ENCODE measurements at places on chromosomes 1 and 21.

DNA sequence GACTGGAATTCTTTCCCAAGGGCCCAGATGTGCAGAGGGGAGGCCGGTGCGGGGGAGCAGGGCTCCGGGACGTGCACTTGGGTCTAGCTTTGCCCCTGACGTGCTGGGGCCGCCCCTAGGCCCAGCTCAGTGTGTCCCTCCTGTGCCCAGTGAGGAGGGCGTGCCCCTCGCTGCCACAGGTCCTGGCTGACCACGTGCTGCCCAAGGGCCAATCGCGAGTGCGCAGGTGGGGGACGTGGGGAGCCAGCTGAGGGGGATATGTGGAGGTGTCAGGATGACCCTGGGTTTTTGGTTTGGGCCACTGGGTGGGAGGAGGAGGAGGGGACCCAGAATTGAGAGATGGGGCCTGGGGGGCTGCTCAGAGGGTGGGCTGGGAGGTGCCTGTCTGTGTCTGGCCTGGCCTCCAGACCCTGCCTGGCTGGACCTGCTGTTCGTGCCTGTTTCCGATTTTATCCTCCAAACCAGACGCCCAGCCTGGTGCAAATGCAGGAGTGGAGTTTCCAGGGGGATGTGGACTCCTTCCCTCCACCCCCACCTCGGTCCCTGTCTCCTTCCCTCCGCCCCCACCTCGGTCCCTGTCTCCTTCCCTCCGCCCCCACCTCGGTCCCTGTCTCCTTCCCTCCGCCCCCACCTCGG, 6.1 kb upstream of the RNF223 start:
- DNase-seq, result peak; percentile 52

GRCh38 chr1:47637111-47637685, 199.4 kb downstream of the FOXD2 start:
- no peak for DNase-seq

DNA sequence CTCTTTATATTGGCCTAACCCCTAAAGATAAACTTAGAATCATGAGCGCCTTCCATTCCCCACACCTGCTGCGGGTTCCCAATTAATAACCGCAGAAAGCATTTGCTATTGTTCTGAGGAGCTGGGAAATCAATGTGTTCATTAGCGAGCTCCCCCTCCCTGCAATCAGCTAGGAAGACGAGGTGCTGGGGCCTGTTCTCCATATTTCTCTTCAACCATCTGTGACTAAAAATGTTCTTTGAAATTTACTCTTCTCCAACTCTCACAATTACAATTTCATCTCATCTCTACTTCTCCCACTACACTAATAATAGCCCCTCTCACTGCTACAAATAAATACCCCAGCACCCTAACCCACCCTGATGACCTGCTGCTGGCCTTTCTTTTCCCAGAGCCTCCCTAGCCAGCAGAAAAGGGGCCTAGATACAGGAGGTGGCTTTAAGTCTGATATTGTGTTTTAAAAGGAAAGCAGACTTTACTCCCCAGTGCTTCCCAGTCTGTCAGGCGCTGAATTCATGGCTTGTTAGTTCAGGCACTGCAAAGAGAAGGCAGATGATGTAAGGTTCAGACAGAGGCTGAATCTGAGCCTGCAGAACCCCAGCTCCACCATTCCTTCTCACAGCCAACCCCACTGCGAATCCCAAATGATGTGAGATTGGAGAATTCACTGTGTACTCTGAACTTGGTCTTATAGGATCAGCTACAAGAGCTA, 477.5 kb upstream of the DAB1 start:
- DNase-seq, result no peak

DNA sequence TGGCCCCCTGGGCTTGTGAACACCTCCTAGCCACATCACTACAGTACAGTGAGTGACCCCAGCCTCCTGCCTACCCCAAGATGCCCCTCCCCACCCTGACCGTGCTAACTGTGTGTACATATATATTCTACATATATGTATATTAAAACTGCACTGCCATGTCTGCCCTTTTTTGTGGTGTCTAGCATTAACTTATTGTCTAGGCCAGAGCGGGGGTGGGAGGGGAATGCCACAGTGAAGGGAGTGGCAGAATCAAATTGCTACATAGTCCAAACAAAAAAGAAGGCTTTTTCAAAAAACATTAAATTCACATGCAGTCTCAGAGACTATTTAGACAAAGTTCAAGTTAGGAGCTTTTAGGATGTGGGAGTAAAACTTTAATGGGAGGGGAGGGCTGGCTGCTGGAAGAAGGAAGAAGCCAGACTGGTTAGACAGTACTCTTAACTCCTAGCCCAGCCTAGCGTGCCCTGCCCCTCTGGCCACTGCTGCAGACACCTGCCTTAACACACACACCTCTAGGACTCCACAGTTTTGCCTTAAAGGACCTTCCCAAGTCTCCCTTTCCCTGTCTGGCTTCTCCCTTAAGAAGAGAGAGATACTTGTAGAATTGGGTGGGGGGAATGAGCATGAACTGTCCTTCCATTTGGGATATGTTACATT, 9.4 kb downstream of the PEA15 start:
- DNase-seq, result no peak

- peak; percentile 80 for DNase-seq
Measured at GRCh38 chr1:26168410-26169197, at the start of gene C1orf232. C1orf232 (minus strand) TSS chr1:26168963; CDS start chr1:26168499, 464 bp downstream.

DNA sequence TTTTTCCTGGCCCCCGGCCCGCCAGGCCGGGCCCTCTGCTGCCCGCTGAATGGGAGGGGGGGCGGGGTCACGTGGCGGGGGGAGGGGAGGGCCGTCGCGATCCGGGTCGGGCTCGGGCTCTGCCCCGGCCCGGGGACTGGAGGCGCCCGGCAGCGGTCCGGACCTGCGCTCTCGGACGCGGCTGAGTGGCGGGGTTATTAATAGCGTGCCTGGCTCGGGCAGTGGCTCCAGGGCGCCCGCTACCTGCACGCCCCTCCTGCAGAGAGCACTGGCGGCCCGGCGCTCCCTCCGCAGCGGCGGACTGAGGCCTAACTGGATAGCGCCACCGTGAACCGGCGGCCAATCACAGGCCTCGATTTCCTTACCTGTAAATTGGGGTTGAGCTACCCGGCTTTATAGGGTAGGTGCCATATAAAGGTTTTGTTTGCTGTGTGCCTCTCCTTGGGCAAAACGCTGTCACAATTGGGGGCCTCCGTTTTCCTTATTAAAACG, 28.1 kb downstream of the AHDC1 start:
- DNase-seq, result no peak

DNA sequence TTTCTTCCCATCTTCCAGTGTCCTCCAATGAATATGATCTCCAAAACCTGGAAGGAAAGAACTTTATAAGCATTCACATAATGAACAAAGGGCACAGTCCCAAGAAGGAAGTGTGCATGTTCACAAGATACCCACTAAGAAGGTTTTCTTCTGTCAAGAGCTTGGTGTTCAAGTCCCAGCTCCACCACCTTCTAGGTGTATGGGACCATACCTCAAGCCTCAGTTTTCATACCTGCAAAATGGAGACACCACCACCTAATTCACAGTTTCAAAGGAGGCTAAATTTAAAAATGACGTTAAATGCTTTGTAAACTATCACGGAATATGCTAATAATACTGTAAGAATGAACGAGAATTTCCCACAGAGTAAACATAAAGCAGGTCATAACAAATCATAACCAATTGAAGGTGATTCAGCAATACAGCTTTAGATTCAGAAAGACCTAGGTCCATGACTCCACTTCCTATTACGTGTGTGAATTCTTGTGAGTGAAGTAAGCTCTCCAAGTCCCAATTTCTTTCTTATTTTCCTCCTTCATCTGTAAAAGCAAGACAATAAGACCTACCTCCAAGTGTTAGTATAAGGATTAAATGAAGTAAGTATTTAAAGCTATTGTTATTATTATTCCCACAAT, 8.1 kb upstream of the KTI12 start:
- no peak for DNase-seq

DNA sequence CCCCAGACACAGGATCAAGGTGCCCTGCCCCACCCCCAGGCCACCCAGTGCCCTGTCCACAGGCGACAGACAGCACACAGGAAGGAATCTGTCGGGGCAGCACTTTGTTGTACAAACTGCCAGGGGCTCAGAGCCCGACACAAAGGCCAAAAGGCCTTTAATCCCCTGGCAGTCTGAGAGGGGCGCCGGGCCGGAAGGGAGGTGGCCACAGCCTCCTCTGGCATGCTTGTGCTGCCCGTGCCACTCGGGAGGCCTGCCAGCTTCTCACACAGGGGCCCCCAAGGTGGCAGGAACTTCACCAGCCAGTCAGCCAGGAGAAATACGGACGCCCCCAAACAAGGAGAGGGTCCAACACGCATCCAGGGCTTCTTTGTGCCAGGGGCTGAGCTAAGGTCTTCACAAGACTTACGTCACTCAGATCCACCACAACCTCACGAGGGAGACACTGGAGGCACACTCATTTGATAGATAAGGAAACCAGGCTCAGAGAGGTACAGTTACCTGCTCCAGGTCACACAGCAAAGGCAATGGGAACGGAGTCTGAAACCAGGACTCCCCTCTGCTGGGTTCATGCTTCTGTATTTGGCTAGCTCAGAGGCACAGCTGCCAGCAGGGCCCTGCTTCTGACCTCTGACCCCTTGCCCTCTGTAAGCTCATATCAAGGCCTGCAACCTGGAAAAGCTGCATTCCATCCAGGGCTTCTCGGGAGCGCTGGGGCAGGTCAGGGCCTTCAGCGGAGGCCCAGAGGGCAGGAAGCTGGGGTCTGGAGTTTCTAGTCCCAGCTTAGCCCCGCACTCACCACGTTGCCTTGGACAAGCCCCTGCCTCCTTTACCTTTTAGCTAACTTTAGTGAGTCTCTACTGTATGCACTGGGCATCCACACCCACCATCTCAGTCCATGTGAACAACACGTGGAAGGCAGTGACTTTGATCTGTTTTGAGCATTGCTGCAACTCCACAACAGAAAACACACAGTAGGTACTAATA, 34.8 kb downstream of the HSPG2 start:
- no peak for DNase-seq

DNA sequence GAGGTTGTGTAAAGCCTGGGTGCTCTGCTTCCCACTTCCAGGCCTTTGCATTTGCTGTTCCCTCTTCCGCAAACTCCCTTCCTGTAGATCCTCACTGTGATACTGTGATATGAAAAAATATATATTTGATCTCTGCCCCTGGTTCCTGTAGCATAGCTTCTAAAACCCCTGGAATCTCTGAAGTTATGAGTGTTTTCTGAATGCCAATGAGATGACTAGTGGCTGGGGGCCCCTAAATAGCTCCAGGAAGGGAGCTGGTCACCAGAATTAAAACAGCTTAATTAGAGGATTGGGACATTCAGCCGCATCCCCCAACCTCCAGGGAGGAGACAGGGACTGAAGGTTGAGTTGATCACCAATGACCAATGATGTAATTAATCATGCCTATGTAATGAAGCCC, 21.9 kb downstream of the DUSP10 start:
- DNase-seq, result no peak

DNA sequence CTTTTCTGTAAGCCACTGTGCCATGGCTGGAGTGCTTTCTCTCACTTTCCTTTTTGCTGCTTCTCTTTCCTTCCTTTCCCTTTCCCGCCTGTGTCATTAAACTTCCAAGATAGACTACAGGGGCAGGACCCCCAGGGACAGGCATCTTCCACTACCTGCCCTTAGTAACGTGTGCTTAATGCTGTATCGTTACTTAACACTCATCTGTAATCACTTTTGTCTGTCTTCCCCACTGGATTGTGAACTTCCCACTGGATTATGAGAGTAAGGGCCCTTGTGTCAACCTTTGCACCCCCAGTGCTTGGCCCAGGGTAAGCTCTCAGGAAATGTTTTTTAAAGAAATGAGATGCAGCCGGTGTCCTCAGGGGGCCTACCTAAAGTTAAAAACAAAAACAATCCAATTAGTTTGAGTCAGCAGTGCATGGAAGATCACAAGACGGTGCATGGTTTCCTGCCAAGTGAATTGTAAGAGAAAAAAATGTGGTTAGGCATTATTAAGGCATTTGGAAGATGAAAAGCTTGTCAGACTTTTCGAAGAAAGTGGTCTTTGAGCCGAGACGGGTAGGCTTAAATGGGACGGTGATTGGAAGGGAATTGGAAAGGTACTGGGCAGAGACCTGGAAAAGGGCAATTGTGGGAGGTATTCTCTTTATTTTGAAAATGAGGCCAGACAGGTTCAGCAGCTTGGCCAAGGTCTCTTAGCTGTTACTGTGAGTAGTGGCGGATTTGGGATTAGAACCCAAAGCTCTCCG, 958 bp downstream of the LYPLAL1 start:
- DNase-seq, result no peak
